ENCODE measurements at places on chromosomes 1 and 21.

GRCh38 chr21:44351535-44352252 is 1.7 kb upstream of the TRPM2 start:
- DNase-seq: no peak

GRCh38 chr1:76303340-76303717 is 228.8 kb downstream of the ST6GALNAC3 start:
- DNase-seq: peak; percentile 46

DNA sequence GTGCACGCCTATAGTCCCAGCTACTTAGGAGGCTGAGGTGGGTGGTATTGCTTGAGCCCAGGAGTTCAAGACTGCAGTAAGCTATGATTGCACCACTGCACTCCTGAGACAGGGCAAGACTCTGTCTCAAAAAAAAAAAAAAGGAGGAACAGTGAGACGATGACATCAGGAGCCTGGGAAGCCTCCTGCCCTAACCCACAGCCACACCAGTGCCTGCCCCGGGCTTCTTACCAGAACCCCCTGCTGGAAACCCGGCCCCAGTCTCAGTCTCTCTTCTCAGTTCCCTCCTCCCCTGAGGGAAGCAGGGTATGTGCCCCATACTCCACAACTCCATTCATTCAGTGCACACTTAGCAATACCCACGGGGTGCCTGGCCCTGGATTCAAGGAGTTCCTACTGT is 9.1 kb downstream of the COL8A2 start:
- DNase-seq: no peak

GRCh38 chr1:94578856-94579255 is 37.3 kb upstream of the F3 start:
- no peak for DNase-seq

- DNase-seq: no peak
These were observed 12.6 kb upstream of the SERINC2 start for GRCh38 chr1:31400393-31400792.

- no peak for DNase-seq
These were observed 11.1 kb downstream of the PTPRC start for GRCh38 chr1:198649968-198650338.

DNA sequence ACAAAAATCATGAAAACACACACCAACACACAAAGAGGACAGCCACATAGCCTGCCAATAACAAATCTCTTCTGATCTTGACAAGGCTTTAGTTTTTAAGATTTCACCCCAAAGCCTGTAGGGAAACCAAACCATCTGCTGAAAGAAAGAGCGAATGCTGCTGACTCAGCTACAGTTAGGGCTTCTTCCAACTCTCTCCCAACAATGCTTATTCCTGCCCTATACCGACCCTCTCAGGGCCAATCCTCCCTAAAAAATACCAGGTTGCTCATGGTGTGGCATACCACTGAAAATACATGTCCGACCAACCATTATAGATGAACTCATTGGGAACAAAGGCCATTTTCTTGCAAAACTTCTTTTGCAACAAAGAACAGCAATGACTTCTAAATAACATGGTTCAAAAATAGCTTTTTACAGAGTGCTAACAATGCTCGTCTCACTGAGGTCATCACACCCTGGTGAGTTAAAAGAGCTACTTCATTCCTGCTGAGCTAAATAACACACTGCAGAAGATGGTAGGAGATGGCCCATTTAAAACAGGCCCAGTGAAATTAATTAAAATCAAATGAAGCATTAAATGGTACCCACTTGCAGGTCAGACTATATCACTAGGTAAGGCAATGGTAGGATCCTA is 86.1 kb downstream of the KIAA0319L start:
- DNase-seq: no peak

DNA sequence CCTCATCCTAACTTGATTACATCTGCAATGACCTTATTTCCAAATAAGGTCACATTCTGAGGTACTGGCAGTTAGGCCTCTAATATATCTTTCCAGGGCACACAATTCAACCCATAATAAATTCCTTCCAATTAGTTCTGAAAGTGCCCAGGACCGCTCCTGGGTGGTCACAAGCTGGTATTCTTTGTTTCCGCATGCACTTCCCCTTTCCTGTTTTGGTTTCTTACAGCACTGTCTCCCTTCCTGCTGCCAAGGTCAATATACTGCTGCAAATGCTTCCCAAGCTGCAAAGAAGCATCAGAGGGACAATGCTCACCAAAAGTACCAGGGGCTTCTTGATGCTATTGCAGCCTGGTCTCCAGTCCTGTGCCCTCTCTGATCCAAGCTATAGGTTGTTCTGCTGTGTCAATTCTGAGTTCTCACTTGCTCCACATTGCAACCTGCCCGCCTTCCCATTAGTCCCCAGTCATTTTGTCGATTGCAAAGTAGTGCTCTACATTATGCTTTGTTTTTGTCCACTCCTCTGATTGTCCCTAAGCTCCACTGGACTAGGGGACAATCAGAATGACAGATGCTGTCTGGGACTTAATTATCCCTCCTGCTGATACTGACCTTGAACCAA is 13.9 kb upstream of the XPR1 start:
- no peak for DNase-seq

All from NCI-H2081 treated with DMSO at 0.1 percent for 48 hours (cell line).